Vagina (tissue), 2 donors: ENCODE measurements at places on chromosomes 16 and 17.
A peak's percentile ranks its signal among the peaks of the same experiment; 100 is the strongest.

GRCh38 chr17:58329810-58330537, 1.4 kb upstream of the TSPOAP1 start:
- H3K27me3 ChIP-seq, result no peaks in the 10 kb centered on the region
- no peaks in the 10 kb centered on the region for H3K36me3 ChIP-seq
- no peak overlapping the region for H3K27ac ChIP-seq
- no peak for DNase-seq
- H3K4me1 ChIP-seq, result peaks cover 15% of the 10 kb centered on the region

GRCh38 chr17:50638966-50639713, 4.5 kb downstream of the ABCC3 start:
- peaks cover 54% of the 10 kb centered on the region for H3K4me1 ChIP-seq
- no peak for DNase-seq
- peak overlapping the region; percentile 10 for H3K27ac ChIP-seq

GRCh38 chr16:18048853-18049546, 287.5 kb downstream of the NPIPA8 start:
- no peaks in the 10 kb centered on the region for H3K36me3 ChIP-seq
- H3K27me3 ChIP-seq, result no peaks in the 10 kb centered on the region
- H3K27ac ChIP-seq, result no peak overlapping the region
- no peak overlapping the region for H3K4me3 ChIP-seq
- H3K4me1 ChIP-seq, result no peaks in the 10 kb centered on the region

DNA sequence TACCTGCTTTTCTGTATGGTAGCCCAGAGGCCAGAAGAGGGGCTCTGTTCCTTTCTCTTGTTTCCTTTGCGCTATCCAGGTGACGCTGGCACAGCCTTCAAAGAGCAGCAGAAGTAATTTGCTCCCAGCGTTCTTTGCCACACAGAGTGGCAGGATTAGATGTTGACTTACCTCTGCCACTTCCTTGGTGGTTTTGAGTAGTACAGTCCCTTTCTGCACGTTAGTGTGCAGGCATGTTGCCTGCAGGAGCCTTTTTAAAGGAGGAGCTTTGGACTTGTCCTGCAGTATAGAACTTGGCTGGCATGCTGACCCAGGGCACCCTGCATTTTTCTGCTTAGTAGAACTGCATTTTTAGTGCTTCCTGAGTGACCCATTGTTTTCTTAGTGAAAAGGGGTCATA, at the start of gene ABCC11:
TSS of gene ABCC11 (minus strand) at position 229 of the 400 bp plus-strand sequence. CDS start 15,618 bp downstream, outside the sequence.
- no peak for DNase-seq
- no peaks in the 10 kb centered on the region for H3K27me3 ChIP-seq
- H3K4me1 ChIP-seq, result peaks cover 46% of the 10 kb centered on the region
- H3K4me3 ChIP-seq, result no peak within 1 kb of the TSS

DNA sequence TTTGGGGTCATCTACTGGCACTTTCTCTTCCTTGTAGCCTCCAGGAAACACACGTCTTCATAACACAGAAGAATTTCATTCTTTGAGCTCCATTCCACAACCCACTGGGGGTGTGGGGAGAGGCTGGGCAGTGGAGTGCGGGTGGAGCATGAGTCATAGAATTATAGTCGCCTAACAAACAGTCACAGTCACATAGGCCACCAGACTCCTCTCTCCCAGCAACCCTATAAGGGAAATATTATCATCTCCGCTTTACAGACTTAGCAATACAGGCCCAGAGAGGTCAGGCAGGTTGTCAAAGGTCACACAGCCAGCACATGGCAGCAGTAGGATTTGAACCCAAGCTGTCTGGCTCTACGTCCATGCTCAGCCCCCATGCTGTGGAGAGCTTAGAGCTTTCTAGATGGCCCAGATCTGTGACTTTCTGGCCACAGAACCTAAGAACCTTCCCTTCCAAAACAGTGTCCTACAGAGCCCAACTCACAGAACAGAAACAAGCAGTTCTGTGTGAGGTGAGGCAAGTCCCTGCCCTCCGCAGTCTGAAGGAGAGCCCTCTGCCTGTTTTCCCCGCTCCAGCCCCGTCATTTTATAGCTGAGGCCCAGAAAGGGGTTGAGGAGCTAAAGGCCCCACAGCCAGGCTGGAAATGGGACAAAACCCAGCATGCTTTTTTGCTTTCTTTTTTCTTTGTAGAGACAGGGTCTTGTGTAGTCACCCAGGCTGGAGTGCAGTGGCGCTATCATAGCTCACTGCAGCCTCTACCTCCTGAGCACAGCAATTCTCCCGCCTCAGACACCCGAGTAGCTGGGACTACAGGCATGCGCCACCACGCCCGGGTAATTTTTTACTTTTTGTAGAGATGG, 10.7 kb upstream of the LITAF start:
- H3K27me3 ChIP-seq, result no peaks in the 10 kb centered on the region
- H3K4me3 ChIP-seq, result no peak overlapping the region
- H3K27ac ChIP-seq, result peak overlapping the region; percentile 85

GRCh38 chr17:33732116-33732515, 439.0 kb upstream of the ASIC2 start:
- H3K27me3 ChIP-seq, result no peaks in the 10 kb centered on the region
- DNase-seq, result no peak
- H3K36me3 ChIP-seq, result no peaks in the 10 kb centered on the region

GRCh38 chr17:73972056-73972455, 231.4 kb upstream of the RPL38 start:
- no peak overlapping the region for H3K27ac ChIP-seq
- no peak overlapping the region for H3K4me3 ChIP-seq
- H3K27me3 ChIP-seq, result no peaks in the 10 kb centered on the region
- no peaks in the 10 kb centered on the region for H3K36me3 ChIP-seq

GRCh38 chr17:69743091-69743490, 328.6 kb downstream of the MAP2K6 start:
- no peaks in the 10 kb centered on the region for H3K36me3 ChIP-seq
- no peaks in the 10 kb centered on the region for H3K27me3 ChIP-seq
- no peaks in the 10 kb centered on the region for H3K4me1 ChIP-seq
- no peak overlapping the region for H3K4me3 ChIP-seq

DNA sequence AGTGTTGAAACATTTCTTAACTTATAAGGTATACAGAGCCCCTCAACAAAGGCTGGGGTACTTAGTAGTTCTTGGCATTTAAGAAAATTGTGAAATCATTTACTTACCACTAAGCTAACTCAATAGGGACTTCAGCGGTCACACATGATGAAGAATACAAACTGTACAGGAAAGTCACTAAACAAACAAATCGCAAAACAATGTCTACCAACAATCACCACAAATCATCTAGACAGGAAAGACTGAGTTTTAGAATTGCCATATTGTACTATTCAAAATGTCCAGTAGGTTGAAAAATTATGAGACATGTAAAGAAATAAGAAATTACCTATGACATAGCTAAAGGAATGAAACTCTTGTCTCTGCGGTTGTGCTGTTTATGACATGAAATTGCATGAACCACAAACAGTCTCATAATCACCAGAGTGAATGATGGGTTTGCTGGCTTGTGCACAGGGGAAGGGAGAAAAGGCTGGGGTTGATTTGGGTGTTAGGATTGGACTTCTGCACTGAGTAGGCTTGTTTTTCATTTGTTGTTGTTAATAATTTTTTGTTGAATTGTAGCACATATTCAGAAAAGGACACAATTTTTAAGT, 441.1 kb upstream of the MON1B start:
- H3K4me1 ChIP-seq, result no peaks in the 10 kb centered on the region
- no peaks in the 10 kb centered on the region for H3K36me3 ChIP-seq
- H3K4me3 ChIP-seq, result no peak overlapping the region
- no peaks in the 10 kb centered on the region for H3K27me3 ChIP-seq
